ENCODE measurements at places on chromosomes 2 and 18. TPM values are rescaled to one million over a fixed set of nuclear protein-coding genes. Genes with fewer than 3 reads are reported as not detected.

DNA sequence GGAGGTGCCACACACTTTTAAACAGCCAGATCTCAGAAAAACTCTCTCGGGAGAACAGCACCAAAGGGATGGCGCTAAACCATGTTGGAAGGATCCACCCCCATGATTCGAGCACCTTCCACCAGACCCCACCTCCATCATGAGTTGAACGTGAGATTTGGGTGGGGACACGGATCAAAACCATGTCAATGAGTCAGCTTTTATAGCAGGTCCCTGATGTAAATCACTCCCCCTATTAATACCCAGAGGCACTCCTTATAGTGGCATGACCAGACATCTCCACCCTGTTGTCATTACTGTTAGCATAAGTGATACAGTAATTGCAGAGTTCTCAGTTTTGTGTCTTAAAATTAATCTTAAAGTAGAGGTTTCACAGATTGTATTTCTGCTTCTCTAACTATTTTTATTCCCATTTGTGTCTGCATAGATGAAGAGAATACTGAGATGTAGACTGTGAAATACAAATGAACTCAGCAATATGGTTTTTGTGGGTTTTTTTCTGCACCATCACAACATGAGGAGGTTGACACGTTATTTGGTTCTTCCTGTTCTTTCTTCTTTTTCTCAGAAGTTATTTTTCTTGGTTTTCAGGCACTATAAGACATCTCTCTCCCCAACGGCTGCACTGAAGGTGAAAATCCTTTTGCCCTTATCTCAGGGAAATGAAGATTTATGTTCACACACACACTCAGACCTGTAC, 218.2 kb downstream of the ARL4C start:
- H3K4me3 ChIP-seq: peak overlapping the region; percentile 12
- no peaks in the 10 kb centered on the region for H3K27me3 ChIP-seq
- peak overlapping the region; percentile 87 for H3K27ac ChIP-seq
- peaks cover 81% of the 10 kb centered on the region for H3K4me1 ChIP-seq
- H3K36me3 ChIP-seq: peaks cover 68% of the 10 kb centered on the region
- DNase-seq: peak; percentile 61

- no peak overlapping the region for H3K27ac ChIP-seq
- DNase-seq: no peak
- H3K4me3 ChIP-seq: no peak overlapping the region
- H3K27me3 ChIP-seq: no peaks in the 10 kb centered on the region
Measured at GRCh38 chr2:121904656-121905055, 149.2 kb downstream of the TSN start.

DNA sequence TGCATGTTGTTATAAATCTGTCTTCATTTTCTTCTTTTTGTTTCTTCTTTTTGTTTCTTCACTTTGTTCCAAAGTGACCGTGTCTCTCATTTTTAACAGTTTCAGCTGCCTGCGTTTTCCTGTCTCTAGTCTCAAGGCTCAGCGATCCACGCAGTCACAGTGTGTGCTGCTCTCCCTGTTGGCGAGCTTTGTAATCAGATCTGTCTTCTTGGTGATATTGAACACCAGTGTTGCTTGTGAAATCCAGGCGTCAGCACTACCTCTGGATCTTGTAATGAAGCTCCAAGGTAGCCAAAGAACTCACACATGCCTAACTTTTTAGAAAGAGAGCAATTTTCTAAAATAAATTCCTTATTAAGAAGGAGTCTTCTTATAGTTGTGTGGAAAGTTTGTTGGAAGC, 13.2 kb downstream of the SNTG2 start:
- no peak for DNase-seq
- H3K36me3 ChIP-seq: no peaks in the 10 kb centered on the region
- H3K27ac ChIP-seq: no peak overlapping the region
- H3K4me3 ChIP-seq: no peak overlapping the region

DNA sequence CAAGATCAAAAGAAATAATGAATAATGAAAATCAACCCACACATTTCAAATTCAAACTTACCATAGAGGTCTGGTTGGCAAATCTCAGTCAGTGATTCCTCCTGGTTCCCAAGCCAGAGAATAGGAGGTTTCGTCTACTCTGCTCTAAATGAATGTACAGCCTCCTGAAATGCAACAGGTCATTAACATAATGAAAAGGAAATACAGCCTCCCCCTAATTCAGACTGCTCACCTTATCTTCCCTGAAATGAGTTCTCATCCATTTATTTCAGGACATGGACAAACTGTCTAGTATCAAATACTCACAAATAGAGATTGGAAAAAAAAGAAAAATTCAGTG, 43.4 kb upstream of the CYTIP start:
- H3K27ac ChIP-seq: peak overlapping the region; percentile 71
- H3K36me3 ChIP-seq: peaks cover 7% of the 10 kb centered on the region
- H3K4me3 ChIP-seq: peak overlapping the region; percentile 26
- H3K4me1 ChIP-seq: peaks cover 82% of the 10 kb centered on the region
- no peak for DNase-seq
- H3K27me3 ChIP-seq: no peaks in the 10 kb centered on the region

GRCh38 chr2:45993476-45993991, 303.7 kb upstream of the EPAS1 start:
- peak; percentile 82 for DNase-seq
- peaks cover 3% of the 10 kb centered on the region for H3K4me1 ChIP-seq
- H3K27me3 ChIP-seq: no peaks in the 10 kb centered on the region
- H3K4me3 ChIP-seq: no peak overlapping the region
- H3K36me3 ChIP-seq: no peaks in the 10 kb centered on the region
- H3K27ac ChIP-seq: no peak overlapping the region

SH3RF3 gene
- 0.17 TPM for total RNA-seq

CNTNAP5 gene
- total RNA-seq: not detected

ANKRD44 gene
- 283 TPM for total RNA-seq

CPO gene
- not detected for total RNA-seq
